ENCODE measurements at places on chromosomes 7 and 10.

DNA sequence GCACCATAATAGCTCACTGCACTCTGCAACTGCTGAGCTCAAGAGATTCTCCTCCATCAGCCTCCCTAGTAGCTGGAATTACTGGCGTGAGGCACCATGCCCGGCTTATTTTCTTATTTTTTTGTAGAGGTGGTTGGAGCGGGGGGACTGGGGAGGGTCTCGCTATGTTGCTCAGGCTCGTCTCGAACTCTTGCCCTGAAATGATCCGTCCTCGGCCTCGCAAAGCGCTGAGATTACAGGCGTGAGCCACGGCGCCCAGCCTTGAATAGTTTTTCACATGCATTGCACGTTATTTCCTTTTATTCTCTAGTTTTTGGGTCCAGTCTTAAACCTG, 526 bp upstream of the LAMTOR4 start:
- DNase-seq = no peak

DNA sequence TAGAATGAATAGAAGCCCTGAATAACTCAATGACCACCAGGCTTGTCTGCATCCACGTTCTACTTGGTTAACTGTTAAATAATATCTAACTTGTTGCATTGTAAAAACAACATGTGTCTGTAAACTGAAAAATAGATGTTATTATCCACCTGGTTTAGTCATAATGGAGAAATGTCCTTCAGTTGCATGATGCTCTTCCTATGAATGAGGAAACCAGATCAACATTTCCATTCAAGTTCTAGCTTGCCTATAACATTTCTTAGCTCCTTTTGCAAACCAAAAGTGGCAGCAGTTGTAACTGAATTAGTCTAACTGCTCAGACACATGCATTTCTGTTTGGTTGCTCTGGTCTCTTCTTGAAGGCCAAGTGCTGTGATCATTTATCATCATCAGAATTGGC, 62.9 kb upstream of the BET1 start:
- DNase-seq = no peak

- DNase-seq = peak; percentile 91
Observed at GRCh38 chr7:105521717-105522463, at the start of gene PUS7. Gene PUS7 (minus strand): TSS chr7:105522271. CDS start chr7:105508512, 13,759 bp downstream.

DNA sequence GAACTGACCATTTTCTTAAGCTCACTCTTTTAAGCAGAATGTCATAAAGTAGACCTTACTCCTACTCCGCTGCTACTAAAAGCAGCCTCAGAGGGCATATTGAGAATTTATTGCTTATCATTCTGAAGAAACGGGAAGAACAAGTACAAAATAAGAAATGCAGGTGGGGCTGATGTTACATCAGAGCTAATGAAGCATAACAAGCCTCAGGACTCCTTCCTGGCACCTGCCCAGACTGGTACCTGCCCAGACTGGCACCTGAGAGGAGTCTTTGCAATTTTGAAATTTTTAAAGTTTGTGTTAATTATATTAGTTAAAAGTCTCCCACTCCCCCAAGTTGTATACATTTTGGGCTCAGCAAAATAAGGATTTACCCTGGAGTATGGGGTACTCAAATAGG, 162.4 kb downstream of the SEMA3E start:
- no peak for DNase-seq
